ENCODE measurements at places on chromosomes 16 and 17.

DNA sequence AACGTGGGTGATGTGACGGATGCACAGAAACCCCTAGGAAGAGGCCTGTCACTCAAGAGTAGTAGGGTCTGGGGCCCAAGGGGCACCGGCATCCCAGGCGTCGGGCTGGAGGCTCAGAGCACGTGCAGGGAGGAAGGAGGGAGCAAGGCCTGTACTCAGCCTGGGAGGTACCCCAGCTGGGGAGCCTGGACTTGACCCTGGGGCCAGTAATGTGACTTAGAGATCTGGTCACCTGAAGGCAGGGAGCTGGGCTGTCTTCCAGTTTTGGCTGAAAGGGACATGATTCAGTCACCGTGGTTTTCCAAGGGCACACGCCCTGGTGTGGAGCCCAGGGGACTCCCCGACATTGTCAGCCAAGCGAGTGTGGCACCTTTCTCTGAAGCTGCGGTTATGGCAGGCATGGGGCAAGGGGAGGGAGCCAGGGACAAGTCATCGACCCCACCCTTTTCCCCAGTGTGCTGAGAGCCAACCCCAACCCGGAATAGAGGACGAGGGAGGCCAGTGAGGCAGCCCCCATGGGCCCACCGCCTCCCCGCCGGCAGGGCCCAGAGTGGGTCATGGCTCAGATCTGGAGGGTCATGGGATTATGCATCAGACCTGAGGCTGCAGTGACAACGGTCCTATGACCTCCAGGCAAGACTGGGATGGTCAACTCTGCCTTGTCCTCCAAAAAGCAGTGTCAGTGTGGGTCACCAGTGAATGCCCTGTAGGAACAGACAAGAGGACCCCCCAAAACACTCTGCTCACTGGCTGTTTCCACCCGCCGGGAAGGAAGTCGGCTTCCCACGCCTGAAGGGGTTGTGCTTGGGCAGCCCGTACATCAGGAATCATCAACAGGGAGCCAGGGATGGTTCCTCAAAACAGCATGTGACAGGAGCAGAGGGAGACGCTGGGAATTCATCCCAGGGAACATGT, 41.9 kb downstream of the MEAK7 start:
- no peak for DNase-seq

- no peak for DNase-seq
Measured at GRCh38 chr16:9557713-9558112, 466.3 kb downstream of the HAPSTR1 start.

- DNase-seq, result no peak
Measured at GRCh38 chr16:69619514-69619913, 53.7 kb downstream of the NFAT5 start.

DNA sequence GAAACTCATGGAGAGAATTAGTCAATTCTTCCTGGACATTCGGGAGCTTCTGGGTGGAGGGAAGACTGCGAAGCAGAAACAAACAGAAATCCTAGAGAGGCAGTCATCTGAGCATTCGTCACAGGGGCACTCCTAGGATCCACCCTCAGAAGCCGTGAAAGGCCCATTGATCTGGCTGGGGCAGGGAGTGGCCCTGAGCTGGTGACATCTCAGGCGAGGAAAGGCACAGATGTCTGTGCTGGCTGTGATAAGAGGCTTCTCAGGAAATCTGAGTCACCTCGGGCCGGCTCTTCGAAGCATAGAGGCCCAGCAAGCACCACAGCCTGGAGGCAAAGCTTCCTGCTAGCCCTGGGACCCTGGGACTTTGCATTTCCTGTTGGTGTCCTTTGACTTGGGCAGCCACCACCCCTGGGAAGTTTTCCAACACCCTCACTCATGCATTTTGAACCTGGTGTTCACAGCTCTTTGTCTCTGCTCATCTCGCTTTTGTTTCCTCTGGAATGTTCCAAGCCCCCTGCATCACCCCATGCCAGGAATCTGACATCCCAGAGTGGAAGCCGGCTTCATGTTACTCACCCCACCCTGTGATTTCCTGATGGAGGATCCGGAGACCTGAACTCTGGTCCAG, 23.3 kb upstream of the CDRT4 start:
- no peak for DNase-seq

DNA sequence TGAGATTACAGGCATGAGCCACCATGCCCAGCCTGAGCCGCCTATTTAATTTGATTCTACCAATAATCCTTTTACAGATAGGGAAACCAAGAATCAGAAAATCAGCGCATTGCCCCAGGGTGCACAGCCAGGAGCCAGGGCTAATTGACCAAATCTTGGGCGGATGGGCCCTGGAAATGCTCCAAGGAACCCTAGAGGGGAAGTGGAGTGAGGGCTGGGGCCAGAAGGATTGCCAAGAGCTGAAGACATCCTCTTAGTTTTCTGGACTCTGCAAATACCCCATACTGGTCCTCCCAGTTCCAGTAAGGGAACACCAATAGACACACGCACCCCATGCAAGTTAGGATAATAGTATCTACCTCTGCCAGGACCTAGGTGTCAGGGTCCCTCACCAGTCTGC, 3.8 kb downstream of the FHOD1 start:
- DNase-seq, result no peak

- DNase-seq, result no peak
Measured at GRCh38 chr17:56913000-56913311, 893 bp downstream of the TRIM25 start.
